Stimulated activated CD8-positive, alpha-beta memory T cell treated with anti-CD3 and anti-CD28 coated beads, Interleukin-4, amount 100 ng/mL, for 4 hours (primary cell): ENCODE measurements at places on chromosomes 12 and 14.

DNA sequence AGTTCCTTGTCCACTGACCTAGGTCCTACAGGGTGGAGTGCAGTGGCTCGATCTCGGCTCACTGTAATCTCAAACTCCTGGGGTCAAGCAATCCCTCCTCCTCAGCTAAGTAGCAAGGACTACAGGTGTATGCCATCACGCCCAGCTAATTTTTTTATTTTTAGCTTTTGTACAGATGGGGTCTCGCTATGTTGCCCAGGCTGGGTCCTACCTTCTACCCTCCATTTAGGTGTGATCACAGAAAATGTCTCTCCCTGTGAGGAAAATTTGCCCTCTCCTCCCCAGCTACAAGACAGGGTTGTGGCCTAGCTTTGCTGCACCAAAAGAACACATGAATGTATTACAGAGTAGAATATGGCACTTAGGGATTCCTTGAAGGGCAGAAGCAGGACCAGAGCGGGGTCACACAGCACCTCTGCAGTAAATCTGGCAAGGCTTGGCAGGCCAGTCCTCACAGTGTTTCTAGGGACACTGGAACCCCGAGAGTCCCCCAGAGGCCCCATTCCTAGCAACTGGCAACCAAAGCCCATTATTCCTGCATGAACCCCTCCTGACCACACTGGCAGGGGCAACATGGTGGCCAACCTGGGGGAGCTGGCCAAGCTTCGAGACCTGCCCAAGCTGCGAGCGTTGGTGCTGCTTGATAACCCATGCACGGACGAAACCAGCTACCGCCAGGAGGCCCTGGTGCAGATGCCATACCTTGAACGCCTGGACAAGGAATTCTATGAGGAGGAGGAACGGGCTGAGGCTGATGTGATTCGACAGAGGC, 2.0 kb upstream of the ENO2 start:
- DNase-seq = no peak

DNA sequence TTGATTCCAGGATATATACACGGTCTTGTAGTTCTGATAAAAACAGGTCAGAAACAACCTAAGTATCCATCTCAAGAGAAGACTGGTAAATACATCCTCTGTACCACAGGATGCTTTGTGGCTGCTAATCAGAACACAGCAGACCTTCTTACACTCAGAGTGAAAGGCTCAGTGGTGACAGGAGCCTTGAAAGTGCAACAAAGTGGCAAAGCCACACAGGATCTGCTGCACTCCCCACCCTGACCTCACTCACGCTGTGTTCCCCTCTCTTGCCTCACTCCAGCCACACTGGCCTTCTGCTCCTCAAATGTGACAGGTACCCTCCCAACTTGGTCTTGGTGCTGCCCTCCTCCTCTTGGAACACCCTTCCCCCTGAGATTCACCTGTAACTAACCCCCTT, 98.1 kb upstream of the GRIP1 start:
- DNase-seq = peak; percentile 3

- DNase-seq = no peak
Measured at GRCh38 chr12:119114294-119114693, 64.4 kb upstream of the HSPB8 start.

DNA sequence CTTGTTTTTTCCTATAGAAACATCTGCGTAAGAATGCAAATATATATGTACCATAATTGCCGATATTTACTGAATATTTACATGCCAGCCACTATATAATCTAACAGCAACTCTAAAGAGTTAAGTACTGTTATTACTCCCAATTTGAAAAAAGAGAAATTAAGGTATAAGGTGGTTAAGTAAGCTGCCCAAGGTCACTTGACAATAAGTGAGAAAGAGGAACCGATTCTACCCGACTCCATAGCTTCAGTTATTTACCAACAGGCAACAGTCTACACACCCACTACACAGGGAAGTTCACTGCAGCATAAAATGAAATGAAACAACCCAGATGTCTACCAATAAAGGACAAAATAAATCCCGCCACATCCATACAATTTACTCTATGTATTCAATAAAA, 1.1 kb downstream of the MIS18BP1 start:
- DNase-seq = no peak

DNA sequence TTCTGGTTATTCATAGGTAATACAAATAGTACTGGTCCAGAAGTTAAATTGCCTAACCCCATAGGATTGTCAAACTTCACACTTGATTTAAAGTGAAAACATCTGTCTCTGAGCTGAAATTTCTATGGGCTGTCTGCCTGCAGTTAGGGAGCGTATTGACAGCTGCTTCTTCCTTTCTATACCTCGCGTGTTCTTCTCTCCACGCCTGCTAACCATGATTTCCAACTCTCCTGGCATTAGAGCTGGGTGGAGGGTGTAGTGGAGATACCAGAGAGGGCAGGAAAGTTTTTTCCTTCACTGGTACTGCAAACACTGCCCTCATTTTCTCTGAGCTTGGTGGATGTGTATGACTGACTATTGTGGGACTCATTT, 429.0 kb upstream of the FBXO33 start:
- no peak for DNase-seq

- DNase-seq = no peak
Measured at GRCh38 chr12:113081873-113082272, 25.3 kb downstream of the DTX1 start.

DNA sequence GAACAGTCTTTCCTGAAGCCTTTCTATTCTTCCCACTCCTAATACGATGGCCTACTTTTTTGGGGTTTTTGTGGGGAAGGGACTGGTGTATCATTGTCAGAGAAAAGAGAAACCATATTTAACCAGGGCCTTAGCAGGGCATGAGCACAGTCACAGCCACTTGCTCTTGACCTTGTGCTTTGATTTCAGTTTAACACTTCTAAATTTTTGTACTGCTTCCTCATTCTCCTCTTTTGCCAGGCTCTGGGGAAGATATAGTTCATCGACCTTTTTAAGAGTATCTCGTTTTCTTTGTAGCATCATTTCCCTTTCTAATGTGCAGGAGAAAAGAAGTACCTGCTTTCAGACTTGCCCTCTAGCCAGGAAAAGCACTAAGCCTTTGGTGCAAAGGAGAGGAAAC, 2.2 kb downstream of the ZBTB1 start:
- no peak for DNase-seq

DNA sequence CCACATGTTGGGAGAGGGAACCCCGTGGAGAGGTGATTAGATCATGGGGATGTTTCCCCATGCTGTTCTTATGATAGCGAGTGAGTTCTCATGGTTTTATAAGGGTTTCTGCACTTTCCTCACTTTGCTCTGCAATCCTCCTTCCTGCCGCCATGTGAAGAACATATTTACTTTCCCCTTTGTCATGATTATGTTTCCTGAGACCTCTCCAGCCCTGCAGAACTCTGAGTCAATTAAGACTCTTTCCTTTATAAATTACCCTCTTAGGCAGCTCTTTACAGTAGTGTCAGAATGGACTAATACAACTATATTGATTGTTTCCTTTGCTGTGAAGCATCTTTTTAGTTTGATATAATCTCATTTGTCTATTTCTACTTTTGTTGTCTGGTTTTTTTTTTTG, 13.1 kb upstream of the RASSF9 start:
- DNase-seq = no peak

- no peak for DNase-seq
Measured at GRCh38 chr14:31435276-31435675, 14.9 kb upstream of the HEATR5A start.

- no peak for DNase-seq
Measured at GRCh38 chr12:125744201-125744600, 679.0 kb downstream of the AACS start.

DNA sequence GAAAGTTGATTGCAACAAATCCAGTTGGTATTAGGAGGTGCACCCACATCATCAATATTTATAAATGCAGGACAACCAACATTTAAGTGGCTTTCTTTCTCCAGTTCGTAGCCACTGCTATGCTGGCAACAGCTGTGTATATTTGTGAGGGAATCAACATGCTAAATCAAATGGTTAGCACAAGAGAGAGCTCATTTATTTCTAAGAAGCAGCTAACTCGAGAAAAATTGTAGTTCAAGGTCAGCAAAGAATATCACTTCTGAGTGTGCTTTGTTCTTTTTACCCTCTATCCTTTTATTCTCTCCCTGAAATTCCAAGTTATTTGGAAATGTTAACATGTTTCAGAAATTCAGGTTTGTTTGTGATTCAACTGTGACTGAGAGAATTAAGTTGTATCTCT, 137.3 kb downstream of the NAV3 start:
- DNase-seq = no peak

DNA sequence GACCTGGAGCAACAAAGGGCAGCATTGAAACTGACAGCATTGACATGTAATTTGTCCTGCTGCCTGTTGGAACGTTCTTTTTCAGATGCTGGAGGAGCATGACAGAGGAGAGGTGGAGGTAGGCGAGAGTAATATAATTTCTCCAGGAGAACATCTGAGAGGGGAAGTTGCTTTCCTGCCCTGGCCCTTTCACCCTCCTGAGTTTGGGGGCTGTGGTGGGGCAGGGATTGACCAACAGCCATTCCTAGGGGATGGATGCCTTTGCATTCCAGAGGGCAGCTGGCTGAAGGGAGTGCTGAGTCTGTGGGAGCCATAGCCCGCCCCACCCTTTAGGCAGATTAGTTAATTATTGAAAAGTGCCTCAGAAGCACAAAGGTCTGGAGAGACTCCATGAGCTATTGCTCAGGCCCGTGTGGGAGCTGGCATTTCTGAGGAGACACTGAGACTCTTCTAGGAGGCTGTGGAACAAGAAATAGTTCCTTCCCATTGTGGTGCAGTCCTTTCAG, 73.5 kb downstream of the ARF6 start:
- DNase-seq = no peak

DNA sequence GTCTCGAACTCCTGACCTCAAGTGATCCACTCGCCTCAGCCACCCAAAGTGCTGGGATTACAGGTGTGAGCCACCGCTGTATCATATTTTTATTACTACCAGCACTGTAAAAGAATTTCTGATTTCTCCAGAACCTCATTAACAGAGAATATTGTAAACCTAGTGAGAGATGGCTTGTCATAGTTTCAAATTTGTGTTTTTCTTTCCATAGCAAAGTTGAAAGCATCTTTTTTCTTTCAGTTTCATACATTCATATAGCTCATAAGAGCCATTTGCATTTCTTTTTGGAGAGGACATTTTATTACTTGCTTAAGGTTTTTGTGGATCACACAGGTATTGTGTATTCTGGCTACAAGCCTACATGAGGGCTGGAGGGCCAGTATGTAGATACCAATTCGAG, 58.0 kb downstream of the MIS18BP1 start:
- no peak for DNase-seq

GRCh38 chr12:65517656-65518210, 239.2 kb downstream of the MSRB3 start:
- DNase-seq = no peak

DNA sequence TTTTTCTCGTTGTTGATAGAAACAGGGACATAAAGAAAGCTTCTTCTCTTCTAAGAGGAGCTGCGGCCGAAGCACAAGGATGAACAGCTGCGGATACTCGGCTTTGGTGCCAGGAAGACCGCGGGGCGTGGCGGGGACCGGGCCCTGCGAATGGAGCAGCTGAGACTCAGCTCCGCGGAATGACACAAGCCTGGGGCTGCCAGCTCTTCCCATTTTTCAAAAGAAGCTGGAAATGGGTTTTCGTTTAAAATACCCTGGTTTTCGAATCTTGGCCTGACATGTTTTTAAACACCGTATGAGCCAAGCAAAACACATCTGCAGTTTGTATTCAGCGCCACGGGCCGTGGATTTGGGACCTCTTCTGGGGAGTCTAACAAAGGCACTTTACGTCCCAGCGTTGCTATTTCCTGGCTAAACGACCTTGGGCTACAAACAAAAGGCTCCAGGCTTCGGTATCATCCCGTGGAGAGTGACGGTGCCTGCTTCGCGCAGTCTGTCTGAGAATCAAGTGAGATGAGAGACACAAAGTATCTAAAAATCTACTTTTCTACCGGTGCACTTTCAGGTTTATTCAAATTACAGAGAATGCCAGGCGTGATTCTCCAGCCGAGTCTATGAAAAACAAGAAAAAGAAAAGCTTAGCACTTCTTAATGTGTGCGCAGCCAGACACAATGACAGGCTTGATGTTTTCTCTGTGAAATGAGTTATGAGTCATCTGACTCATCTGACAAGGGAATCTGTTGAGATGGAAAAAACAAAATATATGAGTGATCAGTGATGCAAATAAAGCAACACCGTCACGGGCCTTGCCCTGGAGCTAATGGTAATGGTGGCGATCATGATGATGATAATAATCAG, 114.0 kb upstream of the TMEM132D start:
- DNase-seq = no peak

DNA sequence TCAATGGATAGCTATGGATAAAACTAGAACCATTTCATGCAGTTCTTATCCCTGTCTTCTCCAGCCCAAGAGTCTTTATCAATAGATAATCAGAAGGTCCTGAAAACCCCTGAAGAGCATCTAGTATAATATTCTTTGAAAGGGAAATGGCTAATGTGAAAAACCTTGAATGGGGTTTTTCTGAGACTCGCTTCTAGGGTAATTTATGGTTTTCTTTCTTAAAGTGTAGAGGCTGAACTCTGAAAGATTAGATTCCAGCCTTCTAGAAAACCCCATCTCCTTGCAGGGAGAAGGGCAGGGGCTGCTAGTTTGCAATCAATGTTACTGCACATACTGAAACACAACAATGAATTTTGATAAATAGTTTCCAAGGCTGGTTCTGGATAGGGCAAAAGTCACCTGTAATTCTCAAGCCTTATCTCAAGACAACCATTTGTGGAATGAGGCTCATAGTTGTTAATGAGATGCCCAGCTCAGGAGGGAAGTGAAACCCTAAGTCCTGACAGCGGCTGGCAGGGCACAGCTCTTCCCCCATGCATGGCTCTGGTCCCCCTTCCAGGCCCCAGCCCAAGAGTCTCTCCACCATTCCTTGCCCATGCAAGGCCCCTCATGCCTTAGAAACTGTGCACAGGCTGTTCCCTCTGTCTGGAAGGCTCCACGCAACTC, 33.7 kb upstream of the PYGL start:
- DNase-seq = no peak

DNA sequence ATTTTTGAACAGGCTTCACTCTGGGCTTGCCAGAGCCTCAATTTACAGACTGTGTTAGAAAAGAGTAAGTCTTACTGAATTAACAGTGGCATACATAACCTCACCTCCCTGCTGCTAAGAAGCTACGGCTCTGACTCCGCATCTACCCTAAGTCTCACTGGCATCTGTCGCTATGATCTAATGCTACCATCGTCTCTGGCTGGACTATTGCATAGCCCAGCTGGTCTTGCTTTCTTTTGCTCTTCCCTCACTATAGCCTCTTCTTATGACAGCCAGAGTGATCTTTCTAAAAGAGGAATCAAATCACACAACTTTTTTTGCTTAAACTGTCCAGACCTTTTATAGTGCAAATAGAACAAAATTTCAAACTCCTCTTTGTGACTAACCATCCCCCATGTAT, 81.1 kb downstream of the SLC24A4 start:
- no peak for DNase-seq
